ENCODE measurements at places on chromosomes 16 and 17. TPM values are rescaled to one million over a fixed set of nuclear protein-coding genes. Genes with fewer than 3 reads are reported as not detected.
A peak's percentile ranks its signal among the peaks of the same experiment; 100 is the strongest.

RPS15A gene
- total RNA-seq, result 1,018 TPM

ST6GALNAC1 gene
- 0.76 TPM for total RNA-seq

CACNG1 gene
- total RNA-seq, result 5.2 TPM

NDUFAF8 gene
- total RNA-seq, result 65.4 TPM

ENKD1 gene
- total RNA-seq, result 18.1 TPM

PRAC2 gene
- not detected for total RNA-seq

TMEM208 gene
- total RNA-seq, result 85.6 TPM

FOXF1 gene
- total RNA-seq, result 0.57 TPM

SLC2A4 gene
- total RNA-seq, result 7.8 TPM

NPIPB8 gene
- total RNA-seq, result not detected

ICAM2 gene
- total RNA-seq, result 42.2 TPM

TPSB2 gene
- total RNA-seq, result 0.54 TPM

DOC2A gene
- total RNA-seq, result 0.35 TPM

KRTAP9-4 gene
- not detected for total RNA-seq

GRCh38 chr16:67108931-67109406 is 772 bp upstream of the PHAF1 start:
- DNase-seq, result no peak

DNA sequence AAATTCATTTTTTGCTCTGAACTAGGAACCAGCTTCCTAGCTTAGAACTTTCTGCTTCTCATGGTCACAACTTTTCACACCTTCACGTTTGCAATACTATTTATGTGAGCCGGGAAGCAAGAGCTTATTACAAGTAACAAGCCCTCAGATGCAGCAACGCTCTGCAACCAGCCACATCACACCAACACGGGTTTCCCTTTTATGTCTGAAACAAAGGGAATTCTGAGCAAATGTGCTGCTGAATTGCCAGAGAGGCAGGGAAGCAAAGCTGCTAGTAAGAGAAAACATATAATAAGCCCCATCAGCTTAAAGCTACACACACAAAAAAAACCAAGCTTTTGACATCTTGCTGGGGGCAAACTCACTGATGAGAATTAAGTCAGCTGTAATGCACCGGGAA is 122.2 kb downstream of the SLC39A11 start:
- DNase-seq, result no peak

DNA sequence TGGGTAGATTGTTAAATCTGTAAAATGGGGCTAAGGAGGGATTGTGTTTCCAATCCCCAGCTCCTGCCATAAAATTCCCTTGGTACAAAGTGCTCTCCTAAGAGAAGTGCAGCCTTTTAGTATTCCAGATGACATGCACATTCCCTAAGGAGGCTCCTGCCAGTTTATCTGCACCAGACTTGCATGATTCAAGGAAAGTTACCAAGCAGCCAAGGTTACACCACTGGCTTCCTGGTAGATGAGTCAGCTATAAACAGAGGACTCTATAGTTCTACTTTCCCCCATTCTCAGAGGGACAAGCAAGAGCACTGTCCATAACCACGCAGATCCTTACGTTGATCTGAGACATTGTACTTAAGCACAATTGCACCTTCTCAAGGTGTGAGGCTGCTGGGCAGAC is 1.9 kb downstream of the CALB2 start:
- peak; percentile 83 for DNase-seq

DNA sequence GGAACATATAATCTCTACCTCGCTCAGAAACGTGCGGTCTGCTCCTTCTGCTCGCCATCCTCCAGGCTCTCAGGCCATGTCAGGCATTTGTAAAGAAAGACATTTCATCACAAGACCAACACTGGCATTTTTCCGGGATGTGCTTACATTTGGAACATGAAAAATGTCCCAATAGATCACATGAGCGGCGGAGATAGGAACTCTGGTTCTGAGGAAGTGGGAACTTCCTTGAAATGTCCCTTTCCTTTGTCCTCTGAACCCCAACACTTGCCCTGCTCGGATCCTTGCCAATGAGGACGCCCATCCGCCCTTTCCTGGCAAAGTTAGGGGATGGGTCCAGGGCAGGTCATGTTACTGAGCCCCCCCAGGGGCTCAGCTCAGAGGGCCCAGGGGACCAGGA is 130.5 kb downstream of the MAF start:
- DNase-seq, result peak; percentile 72

DNA sequence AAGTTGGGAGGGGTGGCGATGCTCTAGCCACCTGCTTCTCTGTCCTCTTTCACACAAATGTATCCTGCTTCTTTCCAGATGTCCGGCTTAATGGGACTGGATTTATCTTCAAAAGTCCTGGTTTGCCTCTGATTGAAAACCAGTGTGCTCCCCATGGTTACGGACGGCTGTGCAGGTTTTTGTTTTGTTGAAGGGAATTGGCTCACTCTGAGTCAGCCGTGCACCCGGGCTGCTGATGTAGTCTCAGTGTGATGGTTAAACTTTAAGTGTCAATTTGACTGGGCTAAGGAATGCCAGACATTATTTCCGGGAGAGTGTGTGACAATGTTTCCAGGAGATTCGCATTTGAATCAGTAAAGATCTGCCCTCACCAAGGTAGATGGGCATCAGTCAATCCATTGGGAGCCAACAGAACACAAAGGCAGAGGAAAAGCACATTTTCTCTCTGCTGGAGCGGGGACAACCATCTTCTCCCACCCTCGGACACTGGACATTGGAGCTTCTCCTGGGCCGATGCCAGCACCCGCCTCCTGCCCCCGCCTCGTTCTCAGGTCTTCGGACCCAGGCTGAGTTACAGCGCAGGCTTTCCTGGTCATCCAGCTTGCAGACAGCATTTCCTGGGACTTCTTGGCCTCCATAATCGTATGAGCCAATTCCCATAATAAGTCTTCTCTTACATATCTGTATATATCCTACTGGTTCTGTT is 126.9 kb upstream of the TNRC6C start:
- no peak for DNase-seq

- no peak for DNase-seq
Measured at GRCh38 chr17:13418891-13419290, 182.8 kb downstream of the HS3ST3A1 start.

GRCh38 chr17:6608321-6608720 is 32.2 kb downstream of the KIAA0753 start:
- no peak for DNase-seq

DNA sequence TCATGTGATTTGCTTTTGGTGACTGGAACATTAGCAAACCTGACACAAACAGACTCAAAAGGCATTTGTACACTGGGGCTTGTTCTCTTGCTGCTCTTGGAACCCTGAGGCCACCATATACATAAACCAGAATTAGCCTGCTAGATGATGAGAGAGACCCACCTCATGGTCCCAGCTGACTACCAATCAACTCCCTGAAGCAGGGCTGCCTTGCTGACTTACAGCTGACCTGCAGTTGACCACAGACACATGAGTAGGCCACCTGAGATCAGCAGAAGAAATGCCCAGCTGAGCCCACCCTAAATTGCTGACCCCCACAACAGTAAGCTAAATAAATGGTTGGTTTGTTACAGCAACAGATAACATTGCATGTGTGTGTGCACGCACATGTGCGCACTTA is 28.7 kb downstream of the BRIP1 start:
- no peak for DNase-seq

GRCh38 chr17:43860927-43861622 is 14.1 kb downstream of the CD300LG start:
- DNase-seq, result no peak

GRCh38 chr17:73347351-73347750 is 35.5 kb upstream of the CDC42EP4 start:
- no peak for DNase-seq

GRCh38 chr16:4288148-4288921 is 15.5 kb upstream of the TFAP4 start:
- DNase-seq, result peak; percentile 77

DNA sequence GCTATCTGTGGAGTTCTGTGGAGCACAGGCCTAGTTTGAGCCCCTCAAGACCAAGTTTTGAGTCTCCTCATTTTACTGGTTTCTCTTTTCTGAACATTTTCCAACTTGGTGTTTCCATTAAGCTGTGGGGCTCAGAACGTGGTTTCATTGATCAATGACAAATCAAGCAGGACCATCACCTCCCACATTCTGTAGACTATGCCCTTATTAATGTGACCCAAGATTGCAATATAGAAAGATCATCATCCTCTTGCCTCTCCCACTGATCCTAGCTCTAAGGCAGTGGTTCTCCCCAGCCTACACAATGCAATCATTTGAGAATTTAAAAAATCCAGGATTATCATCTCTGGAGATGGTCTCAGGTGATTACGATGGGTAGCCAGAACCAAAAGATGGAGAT is 15.8 kb upstream of the OSGIN1 start:
- DNase-seq, result no peak

- no peak for DNase-seq
Measured at GRCh38 chr16:51268237-51268636, 117.2 kb upstream of the SALL1 start.

- peak; percentile 16 for DNase-seq
Measured at GRCh38 chr16:82368041-82368440, 198.0 kb upstream of the MPHOSPH6 start.

DNA sequence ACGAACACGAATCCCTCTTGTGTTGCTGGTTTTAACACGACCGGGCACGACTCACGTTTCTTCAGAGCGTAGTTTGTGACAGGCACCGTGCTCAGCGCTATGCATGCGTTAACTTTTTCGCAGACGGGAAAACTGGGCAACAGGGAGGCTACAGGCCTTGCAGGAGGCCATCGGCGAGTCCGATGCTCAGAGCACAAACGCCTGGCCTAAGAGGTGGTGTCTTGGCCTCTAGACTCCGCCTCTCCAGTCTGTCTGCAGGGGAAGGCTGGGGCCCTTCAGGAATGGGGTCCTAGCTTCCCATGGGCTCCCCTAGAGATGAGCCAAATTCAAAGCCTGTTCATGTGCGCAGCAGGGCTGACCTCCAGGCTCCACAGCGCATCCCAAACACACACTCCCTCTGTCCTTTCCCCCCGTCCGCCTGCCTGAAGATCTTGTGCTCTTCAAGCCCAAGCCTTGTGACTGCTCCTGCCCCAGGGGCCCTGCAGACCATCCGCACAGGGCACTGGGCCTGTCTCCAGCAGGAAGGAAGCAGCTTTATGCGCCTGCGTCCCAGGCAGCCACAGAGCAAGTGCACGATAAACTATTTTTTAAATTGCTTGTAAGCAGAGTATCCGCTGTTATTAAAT is 3.1 kb downstream of the CLCN7 start:
- DNase-seq, result no peak

DNA sequence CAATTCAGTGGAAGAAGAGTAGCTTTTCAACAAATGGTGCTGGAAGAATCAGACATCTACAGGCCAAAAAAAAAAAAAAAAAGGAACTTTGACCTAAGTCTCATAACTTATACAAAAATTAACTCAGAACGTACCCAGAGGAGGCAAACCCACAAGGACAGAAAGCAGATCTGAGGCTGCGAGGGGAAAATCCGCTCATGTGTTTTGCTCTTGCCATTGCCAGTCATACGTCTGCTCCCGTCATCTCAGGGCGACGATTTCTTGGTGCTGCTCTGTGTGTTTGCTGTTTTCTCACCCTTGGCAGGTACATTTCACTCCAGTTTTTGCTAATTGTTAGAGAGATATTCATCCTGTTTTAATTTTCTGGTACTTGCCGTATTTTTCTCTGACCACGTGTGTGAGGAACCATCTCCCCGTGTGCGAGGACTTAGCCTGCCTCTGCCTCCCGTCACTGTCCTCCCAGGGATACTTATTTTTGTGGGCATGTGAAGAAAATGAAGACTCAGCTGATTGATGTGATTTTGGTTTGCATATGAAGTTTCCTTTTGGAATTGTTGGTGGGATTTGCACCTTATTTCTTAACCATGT is 33.4 kb upstream of the ACSF3 start:
- DNase-seq, result no peak

DNA sequence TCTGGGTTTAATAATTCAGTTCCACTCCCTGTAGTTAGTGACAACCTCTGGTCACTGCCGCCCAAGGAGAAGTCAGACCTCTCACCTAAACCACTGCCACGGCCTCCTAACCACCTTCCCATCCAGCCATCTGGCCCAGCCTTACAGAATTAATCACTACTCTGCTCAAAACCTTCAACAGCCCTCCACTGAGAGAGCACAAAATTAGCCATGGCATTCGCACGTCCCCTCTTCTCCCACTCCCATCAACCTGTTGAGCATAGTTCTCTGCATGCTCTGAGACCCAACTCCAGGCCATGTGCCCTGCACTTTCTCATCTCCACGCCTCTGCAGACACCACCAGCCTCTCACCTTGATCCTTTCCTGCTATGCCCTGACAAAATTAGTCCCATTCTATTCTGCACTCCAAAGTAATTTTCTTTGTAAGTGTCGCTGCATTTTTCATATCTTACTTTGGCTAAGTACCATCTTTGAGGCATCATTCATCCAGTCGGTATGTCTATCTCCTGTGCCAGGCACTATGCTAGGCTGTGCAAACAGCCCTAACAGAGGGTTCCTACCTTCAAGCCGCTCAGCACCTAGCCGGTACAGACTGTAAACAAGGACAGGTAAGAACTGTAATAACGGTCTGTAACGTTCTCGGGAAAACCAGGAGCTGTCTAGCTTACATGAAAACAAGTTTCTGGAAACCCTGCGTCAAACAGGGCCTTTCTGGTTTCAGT is 963 bp downstream of the COPRS start:
- no peak for DNase-seq

- DNase-seq, result peak; percentile 87
Measured at GRCh38 chr17:82592767-82593589, 55.3 kb downstream of the WDR45B start.
